ENCODE measurements at places on chromosomes 2 and 18. TPM values are rescaled to one million over a fixed set of nuclear protein-coding genes. Genes with fewer than 3 reads are reported as not detected.

The FOXI3 gene
- not detected for total RNA-seq

The TMEM178A gene
- total RNA-seq = not detected

The HNMT gene
- total RNA-seq = 18.8 TPM

The ALK gene
- total RNA-seq = not detected

GRCh38 chr18:35590935-35591334 is 9.4 kb downstream of the GALNT1 start:
- no peak for DNase-seq

DNA sequence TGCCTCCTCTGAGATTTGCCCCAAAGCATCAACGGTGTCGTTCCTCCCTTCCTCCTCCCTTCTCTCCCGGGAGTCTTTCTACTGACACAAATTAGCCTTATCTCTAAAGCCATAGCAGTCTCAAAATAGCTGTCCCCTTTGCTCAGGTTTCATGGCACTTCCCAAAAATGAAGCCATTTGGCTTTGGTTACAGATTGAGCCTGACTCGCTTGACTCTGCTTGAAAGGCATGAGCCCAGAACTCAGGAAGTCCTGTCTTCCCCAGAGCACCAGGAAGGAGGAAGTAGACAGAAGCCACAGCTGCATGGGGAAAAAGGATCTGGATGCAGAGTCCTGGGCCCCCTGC is 234.4 kb upstream of the RGPD4 start:
- DNase-seq = no peak

DNA sequence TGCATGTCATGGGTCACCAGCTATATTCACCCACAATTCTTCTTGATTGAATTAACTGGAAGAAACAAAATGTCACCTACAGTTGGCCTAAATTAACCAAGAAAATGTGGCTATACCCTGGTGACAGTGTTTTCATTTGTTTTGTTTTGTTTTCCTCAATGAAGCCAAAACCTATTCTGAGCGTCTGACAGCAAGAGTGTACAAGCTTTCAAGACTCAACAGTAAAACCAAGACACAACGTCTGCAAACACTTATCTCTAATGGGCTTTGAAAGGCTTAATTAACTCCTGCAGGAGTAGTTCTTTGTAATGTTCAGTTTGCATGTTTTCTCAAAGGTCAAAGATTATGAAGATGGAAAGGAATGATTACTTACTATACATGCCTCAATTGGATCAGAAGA is 827.6 kb upstream of the KLHL29 start:
- no peak for DNase-seq

- DNase-seq = peak; percentile 94
Measured at GRCh38 chr2:227503433-227504406, 31.8 kb downstream of the AGFG1 start.

GRCh38 chr18:79395308-79395640 is 456 bp upstream of the NFATC1 start:
- DNase-seq = no peak

All from HT-29 (cell line).